Activated naive CD4-positive, alpha-beta T cell (primary cell): ENCODE measurements at places on chromosomes 1 and 21.
A peak's percentile ranks its signal among the peaks of the same experiment; 100 is the strongest.

GRCh38 chr1:159937054-159937750 is 8.2 kb downstream of the IGSF9 start:
- DNase-seq = no peak

DNA sequence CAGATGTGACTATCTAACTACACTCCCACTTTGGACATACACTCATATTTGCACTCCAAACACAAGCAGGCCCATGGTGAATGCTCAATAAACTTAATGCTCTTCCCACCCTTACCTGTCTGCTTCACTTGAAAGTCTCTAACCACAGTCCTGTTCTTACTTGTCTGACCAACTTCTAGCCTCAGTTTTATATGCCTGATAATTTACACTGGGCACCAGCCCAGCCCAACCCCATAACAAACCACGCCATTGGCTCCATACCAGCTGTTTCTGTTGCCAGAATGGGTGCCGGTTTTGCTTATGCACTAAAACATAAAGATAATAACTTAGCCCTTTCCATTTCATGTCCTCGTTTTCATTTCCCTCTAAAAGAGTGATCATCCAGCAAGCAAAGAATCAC is 395.4 kb downstream of the NTNG1 start:
- DNase-seq = no peak

DNA sequence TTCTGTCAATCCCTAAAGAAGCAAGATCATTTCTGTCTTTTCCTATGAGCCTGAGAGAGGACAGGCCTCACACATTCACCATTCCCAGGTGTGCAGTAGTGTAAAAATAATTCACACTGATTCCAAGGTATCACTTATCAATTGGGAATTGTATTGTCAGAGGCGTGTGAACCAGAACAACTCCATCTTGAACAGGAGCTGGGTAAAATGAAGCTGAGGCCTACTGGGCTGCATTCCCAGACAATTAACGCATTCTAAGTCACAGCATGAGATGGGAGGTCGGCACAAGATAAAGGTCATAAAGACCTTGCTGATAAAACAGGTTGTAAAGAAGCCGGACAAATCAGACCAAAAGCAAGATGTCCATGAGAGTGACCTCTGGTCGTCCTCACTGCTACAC is 239.2 kb downstream of the SMYD3 start:
- no peak for DNase-seq

DNA sequence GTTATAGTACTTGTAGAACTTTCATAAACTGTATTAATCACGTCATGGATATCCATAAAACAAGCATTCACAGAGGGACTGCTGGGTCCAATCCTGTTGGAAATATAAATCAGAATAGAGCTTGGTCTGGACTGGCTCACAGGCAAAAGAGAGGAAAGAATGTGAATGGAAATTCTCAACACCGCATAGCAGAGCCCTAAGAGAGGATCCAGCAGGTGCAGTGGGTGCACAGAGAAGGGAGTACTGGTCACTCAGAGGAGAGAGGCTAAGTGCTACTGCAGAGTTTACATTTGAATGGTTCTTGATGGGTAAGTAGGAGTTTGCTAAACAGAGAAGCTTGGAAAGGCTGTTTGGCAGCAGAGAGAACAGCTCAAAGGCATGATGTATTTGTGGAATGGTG is 231.7 kb downstream of the PAPPA2 start:
- no peak for DNase-seq

DNA sequence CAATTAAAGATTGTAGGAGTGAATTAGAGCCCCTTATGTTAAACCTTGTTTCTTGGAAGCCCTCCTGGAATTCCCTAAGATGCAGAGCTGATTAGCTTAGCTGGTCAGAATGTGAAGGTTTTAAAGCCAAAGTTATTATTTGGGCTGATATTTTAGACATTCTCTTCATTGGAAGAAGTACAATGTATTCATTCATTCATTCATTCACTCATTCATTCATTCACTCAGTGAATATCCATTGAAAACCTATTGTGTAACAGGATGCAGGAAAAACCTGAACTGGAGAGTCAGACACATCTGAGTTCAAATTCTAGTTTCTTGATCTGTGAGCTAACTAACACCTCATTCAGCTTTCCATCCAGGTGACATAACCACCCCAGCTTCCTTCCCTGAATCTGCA is 29.7 kb downstream of the DDR2 start:
- no peak for DNase-seq

- DNase-seq = no peak
Measured at GRCh38 chr21:44262338-44263056, 800 bp upstream of the DNMT3L start.

DNA sequence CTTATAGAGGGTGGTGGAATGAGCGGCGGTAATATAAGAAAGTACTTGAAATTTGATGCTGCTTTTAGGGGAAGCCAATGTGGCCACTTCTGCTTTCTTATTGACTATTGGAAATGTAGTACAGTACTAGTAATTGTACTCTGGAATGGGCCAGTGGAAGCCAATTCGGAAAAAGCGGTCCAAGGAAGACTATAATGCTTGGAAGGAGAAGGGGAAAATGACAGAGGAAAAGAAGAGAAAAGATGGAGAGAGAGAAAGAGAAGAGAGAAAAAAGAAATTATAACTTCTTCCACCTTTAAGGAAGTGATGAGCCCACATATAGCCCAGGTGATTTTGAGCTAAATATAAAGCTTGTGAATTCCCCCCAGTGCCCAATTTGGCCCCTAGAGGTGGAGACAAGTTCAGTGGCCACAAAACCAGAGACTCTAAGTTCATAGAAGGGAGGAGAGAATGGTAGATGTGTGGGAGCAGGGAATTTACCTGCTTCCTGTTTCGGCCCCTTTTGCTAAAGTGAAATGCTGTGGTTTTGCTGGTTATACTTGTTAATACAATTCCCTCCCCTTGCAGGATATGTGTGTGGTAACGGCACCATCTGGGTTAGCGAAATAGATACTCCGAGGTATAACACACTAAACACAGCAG is 35.7 kb upstream of the DUSP10 start:
- DNase-seq = no peak

DNA sequence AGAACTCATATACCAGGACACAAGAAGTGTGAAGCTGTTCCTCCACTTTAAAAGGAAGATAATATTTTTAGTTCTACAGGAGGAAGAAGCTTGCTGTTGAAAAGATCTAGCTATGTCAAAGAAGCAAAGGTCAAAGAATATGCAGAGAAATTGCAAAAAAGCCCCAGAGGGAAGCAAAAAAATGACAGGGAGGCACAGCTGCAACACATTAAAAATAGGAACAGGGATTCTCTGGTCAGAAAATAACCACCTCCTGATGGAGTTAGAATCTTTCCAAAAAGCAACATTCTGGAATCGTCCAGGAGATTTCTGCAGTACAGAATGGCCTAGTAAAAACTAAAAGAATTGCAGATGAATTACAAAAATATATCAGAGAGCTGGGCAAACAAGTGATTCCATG is 238.9 kb upstream of the PRMT6 start:
- DNase-seq = no peak

DNA sequence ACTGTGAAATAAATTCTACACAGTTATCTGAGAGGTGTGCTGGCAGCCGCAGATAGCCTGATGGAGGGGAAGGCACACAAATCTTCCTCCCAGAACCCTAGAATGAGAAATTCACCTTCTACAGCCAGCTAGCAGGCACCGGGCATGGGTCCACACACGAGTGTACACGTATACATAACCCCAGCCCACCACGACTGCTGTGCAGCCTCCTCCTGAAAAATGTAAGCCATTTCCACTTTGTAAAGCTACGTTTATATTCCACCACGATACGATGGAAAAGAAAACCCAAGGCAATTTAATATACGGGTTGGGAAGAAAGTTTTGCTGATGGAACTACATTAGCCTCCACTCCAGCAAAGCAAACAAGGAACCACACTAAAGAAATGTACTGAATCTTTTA is 1.8 kb downstream of the BTG3 start:
- DNase-seq = no peak

GRCh38 chr1:222971146-222971545 is 156.3 kb downstream of the DISP1 start:
- DNase-seq = no peak

- no peak for DNase-seq
Measured at GRCh38 chr21:36504067-36505058, 24.4 kb upstream of the CLDN14 start.

- DNase-seq = no peak
Measured at GRCh38 chr1:74193908-74194307, 4.1 kb downstream of the LRRIQ3 start.

GRCh38 chr1:21818656-21819055 is 6.6 kb downstream of the LDLRAD2 start:
- DNase-seq = peak; percentile 6

DNA sequence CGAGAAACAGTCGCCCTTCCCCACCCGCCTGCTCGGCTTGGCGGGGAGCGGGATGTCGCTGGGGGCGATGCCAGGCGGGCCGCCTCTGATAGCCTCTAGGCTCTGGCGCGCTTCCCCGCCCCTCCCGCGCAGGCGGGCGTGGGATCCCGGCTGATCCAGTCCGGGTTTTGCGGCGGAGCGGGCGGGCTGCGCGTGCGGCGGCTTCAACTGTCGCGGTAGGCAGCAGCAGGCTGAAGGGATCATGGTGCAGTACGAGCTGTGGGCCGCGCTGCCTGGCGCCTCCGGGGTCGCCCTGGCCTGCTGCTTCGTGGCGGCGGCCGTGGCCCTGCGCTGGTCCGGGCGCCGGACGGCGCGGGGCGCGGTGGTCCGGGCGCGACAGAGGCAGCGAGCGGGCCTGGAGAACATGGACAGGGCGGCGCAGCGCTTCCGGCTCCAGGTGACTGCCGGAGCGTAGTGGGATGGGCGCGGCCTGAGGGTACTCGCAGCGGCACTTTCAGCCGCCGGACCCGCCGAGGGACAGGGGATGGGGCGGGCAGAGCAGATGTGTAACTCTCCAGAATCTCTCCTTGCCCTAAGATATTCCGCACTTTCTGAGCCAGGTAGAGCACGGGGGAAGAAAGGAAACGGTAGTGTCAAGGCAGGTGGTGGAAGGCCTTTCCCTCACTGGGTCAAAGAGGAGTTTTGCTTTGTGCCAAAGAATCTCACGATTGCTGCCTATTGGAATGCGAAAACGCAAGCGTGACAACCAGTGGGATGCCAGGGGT is at the start of gene FAAH:
TSS of gene FAAH (plus strand) at position 210 of the 764 bp plus-strand sequence. CDS start at position 242, 32 bp downstream.
- DNase-seq = no peak

- no peak for DNase-seq
Measured at GRCh38 chr1:31668303-31668883, 23.7 kb upstream of the PEF1 start.

- no peak for DNase-seq
Measured at GRCh38 chr1:181817091-181817490, 244.4 kb downstream of the ZNF648 start.

DNA sequence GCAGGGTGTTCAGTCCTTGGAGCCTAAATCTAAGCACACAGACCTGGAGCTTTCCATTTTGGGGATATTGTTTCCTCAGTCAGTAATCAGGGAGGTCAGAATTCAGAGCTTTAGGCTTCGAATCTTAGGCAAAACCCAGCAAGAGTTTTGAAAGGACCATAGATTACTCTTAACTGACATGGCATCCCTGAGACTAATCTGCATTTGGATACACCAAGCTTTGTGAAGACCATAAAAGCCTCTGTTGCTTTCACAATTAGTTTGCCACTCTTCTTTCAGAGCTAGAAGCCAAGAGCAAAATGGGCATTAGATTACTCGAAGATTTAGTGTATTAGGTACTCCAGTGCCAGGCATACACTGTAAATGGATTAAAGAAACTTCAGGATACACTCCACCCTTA is 131.8 kb upstream of the GREM2 start:
- DNase-seq = no peak

- DNase-seq = no peak
Measured at GRCh38 chr1:12714710-12715475, 1.0 kb upstream of the AADACL3 start.

- no peak for DNase-seq
Measured at GRCh38 chr21:42313501-42313969, 1.7 kb downstream of the TFF3 start.

DNA sequence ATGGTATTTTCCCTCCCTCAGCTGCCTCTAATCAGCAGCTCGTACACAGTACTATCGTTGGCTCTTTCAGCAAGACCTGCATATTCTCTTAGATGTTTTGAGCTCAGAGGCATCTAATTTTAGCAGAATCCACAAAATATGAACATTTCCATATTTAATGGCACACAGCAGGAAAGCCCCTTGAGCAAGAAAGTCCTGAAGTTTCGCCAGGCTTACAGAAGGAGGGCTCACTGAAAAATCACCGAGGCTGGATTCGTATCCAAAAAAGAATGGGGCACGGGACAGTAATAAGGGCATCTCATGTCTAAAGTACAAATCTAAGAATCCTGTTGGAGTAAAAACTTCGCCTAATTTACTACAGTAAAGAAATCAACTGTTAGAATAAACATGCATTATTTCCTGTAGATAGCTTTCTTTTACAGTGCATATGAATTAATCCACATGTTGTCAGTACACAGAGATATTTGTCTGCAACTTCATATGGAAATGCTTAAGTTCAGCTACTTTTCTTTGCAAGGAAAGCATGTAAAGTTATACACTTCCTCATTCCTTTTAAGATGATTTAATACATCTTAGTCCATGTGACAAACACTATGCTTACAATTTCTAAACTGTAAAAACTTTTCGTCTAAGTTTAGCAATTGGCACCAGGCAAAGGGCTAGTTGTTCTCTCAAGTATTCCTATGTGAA is 1205.3 kb upstream of the ADGRL4 start:
- DNase-seq = no peak

- no peak for DNase-seq
Measured at GRCh38 chr1:169696273-169697100, 14.9 kb downstream of the SELL start.

DNA sequence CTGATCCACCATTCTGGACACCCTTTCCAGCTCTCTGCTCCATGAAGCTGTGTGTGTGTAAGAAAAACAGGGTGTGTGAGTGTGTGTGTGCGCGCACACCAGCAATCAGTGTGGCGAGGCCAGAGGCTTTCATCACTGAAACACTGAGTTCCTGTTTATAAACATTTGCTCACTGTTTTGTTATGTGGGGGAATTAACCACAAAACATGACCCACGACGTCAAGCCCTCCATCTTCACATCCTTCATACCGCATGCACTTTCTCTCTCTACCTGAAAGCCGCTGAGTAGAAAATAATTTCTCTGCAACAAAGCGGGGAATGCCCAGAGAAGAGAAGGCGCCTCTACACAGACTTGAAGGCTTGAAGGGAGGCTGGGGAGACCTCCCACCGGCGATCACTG is 148.9 kb upstream of the IRF2BP2 start:
- no peak for DNase-seq

DNA sequence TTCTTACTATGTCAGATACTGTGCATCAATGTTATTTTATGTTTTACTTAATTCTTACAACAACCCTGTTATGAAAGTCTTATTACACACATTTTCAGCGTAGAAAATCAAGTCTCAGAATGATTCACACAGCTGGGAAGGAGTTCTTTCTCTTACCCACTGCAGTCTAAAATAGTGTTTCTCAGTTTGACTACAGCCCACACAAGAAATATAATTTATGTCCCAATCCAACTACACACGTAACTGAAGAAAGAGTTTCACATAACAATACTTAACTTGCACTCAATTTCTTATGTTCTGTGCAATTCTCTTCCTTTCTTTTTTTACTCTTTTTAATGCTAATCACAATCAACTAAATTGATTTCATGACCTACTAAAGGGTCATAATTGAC is 252.8 kb upstream of the ADGRL2 start:
- no peak for DNase-seq

- DNase-seq = no peak
Measured at GRCh38 chr1:152681616-152682015, 4.3 kb upstream of the LCE2B start.

- no peak for DNase-seq
Measured at GRCh38 chr1:117653732-117654492, 48.1 kb downstream of the TENT5C start.
